ENCODE measurements at places on chromosomes 6 and 20.

GRCh38 chr20:63579017-63579694, 5.1 kb upstream of the HELZ2 start:
- DNase-seq, result no peak

- DNase-seq, result peak; percentile 44
These were observed 38.4 kb upstream of the EYA4 start for GRCh38 chr6:133202610-133203343.

- DNase-seq, result no peak
These were observed 115.0 kb downstream of the TAF4 start for GRCh38 chr20:61950641-61951071.

GRCh38 chr20:35042268-35042667, 50.3 kb downstream of the TRPC4AP start:
- DNase-seq, result no peak

- no peak for DNase-seq
These were observed 78.4 kb downstream of the GFRAL start for GRCh38 chr6:55405474-55406235.

- DNase-seq, result no peak
These were observed 426.0 kb downstream of the ADGRB3 start for GRCh38 chr6:69061066-69061465.

- DNase-seq, result no peak
These were observed 722.4 kb downstream of the GRIK2 start for GRCh38 chr6:102115911-102116310.

DNA sequence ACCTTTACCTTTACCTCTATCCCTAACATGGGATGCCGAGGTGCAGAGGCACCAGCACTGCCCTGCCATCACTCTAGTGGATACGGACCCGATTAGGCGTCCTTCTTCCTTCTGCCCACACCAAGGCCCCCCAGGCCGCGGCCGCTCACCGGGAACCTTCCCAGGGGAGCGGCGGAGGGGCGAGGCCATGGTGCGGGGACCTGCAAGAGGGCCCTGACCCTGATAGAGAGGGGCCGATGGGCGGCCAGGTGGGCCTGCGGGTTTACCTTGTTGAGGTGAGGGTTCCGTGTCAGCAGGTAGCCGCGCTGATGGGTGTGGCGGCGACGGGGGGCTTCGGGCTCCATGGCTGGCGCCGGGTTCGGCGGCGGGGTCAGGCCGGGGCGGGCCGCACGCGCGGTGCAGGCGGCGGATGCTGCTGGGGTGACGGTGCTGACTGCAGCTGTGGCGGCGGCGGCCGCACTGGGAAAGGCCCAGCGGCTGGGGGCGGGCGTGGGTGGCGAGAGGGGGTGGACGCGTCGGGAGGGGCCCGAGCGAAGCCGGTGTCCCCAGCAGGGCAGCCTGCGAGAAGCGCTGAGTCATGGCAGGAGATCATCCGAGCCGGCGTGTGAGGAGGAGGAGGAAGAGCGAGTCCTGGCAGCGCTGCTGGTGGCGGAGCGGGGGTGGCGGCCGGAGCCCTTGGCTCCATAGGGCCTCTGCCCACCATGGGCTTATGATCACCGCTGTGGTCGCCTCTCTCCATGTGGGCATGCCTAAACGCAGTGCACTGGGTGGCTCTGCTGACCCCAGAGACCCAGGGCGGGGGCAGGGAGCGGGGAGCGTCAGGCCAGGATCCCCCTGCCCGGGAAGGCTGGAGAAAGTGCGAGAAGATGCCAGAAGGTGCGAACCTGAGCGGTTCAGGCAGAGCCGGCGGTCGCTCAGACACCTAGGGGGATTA, at the start of gene ME1:
ME1 (minus strand) TSS at position 441 of the 934 bp plus-strand sequence; CDS start at position 344, 97 bp downstream.
- peak; percentile 62 for DNase-seq

GRCh38 chr20:44221368-44221954, 10.9 kb upstream of the OSER1 start:
- no peak for DNase-seq

- DNase-seq, result no peak
These were observed 32.5 kb downstream of the HLA-DPB1 start for GRCh38 chr6:33108307-33108706.

DNA sequence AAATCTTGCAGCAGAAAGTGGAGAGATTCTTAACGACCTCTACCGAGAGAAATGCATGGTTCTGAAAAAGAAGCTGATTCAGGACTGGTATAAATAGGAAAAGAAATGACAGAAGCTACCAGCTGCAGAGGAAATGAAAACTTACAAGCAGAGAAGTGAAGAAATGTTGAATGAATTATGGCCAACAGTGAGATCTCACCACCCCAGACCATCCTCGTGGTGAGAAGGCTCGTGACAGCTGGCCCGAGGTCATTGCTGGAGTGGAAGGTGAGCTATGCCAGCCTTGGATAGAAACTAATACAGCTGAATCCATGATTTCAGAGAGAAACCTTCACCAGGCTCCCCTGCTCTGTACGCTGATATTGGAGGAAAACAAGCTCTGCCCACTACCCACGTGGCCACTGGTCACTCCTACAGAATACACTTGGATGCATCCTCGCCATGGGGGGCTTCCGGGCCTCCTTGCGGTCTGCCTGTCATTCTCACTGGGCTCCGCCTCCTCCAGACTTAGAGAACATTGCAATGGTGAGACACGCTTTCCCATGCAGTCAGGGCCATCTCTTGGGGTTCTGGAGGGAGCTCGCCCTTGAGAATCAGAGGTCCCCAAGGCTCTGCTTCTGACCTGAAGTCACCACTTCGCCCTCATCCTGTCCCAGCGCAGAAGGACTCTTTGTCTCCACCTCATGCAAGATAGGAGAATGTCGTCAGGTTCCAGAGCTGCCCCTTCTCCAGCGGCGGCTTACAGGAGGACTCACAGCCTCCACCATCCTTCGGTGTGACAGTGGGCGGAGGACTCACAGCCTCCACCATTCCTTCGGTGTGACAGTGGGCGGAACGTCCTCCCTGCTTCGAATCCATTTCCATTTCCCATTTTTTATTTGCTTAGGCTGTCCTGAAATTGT, 10.6 kb upstream of the TUBB2B start:
- peak; percentile 91 for DNase-seq

DNA sequence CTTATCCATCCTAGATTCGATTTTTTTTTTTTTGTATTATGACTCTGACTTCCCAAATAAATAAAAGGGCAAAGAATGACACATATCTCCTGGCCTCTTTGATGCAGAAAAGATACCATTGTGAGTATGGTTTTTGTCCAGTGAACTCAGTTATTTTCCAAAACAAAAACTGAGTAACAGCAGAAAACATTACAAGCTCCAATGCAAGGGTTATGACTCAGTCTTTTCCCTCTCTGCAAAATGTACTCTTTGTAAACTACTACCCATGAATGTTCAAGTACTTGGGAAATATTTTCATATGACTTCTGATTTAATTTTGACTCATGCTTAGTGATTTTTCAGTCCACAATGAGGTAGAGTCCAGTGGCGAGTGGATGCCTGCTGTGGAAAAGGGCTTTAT, 355.3 kb downstream of the RNF144B start:
- DNase-seq, result peak; percentile 8

- DNase-seq, result no peak
These were observed 19.5 kb downstream of the ADNP start for GRCh38 chr20:50911716-50912115.

DNA sequence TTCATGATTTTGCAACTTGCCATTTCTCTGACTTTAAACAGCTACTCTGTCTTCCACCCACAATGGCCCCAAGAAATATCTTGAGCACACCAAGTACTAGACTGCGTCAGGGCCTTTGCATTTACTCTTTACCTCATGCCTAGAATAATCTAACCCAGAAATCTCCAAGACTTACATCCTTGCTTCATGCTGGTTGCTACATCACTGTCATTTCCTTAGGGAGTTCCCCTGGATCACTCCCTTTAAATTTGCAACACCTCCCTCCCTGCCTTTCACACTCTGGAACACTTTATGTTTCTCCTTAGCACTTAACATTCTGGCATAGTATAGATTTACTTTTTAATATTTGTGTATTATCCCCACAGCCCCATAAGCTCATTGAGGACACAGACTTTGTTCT, 4.9 kb upstream of the ELOVL5 start:
- DNase-seq, result no peak

- peak; percentile 69 for DNase-seq
These were observed 39.2 kb downstream of the DYNLT1 start for GRCh38 chr6:158605266-158605878.

DNA sequence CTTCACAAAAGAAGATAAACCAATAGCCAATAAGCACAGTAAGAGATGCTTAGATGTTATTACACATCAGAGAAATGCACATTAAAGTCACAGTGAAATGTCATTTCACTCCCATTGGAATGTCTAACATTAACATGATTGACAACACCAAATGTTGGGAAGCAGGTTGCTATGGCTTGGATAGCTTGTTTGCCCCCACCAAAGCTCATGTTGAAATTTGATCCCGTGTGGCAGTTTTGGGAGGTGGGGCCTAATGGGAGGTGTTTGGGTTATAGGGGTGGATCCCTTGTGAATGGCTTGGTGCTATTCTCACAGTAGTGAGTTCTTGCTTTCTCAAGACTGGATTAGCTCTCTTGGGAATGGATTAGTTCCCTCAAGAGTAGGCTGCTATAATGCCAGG, 44.8 kb downstream of the MRAP2 start:
- peak; percentile 63 for DNase-seq

GRCh38 chr6:132005178-132005577, 54.0 kb upstream of the CCN2 start:
- no peak for DNase-seq

- DNase-seq, result no peak
These were observed 1040.7 kb upstream of the ADGRB3 start for GRCh38 chr6:67594366-67594765.

- DNase-seq, result no peak
These were observed 1.7 kb downstream of the FKBP5 start for GRCh38 chr6:35686873-35687555.

DNA sequence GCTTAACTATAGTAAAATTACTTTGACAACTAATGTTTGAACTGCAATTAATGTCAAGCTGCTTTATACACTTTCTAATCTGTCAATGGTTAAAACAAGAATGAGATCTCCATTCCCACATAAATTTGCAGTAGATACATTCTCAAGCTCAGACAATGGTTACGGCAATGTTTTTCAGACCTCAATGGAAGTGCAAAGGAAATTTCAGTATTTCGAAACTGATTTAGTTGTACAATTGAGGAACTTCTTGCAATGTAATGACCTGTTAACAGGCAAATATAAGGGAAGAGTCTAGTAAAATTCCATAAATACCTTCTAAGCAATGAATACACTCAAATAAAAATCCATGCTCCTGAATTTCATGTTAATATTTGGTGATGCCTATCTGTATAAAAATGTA, 94.7 kb downstream of the ADTRP start:
- no peak for DNase-seq

- no peak for DNase-seq
These were observed 219.0 kb downstream of the CDC5L start for GRCh38 chr6:44606504-44606903.

- no peak for DNase-seq
These were observed 16.7 kb upstream of the SLC4A11 start for GRCh38 chr20:3255728-3256127.

DNA sequence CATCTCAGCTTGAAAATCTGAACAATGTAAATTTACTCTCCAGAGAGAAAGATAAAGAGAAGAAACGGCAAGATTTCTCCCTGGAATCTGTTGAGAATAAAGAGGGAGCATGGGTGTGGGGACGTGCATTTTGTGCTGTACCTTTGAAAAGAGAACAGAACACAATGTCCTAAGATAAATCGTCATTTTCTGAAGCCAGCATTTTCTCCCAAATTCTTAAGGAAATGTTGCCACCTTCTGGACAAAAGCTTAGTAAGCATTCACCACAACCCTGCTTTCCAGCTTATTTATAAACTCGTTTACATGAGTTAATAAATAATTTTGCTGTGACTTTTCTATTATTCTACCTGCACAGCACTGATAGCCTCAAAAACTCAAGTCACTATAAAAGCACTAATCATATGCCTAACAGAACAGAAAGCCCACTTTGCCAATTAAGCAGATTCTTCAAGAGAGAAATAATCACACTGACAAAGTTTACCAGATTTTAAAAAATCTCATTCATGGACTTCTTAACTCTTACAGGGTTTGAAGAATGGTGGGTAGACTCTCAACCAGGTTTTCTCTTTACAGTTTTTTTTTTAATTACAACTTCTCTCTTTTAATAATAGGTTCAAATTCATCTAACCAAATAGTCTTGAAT, 155.8 kb downstream of the MBOAT1 start:
- peak; percentile 41 for DNase-seq

GRCh38 chr6:44028789-44029310, 98.4 kb downstream of the MRPL14 start:
- peak; percentile 73 for DNase-seq

- peak; percentile 43 for DNase-seq
These were observed 84.7 kb upstream of the ADGRF1 start for GRCh38 chr6:47126647-47127391.

- no peak for DNase-seq
These were observed 24.7 kb upstream of the BHLHE23 start for GRCh38 chr20:63031251-63032014.

GRCh38 chr6:3747100-3747737, 4.3 kb downstream of the PXDC1 start:
- no peak for DNase-seq

GRCh38 chr20:58286729-58287128, 22.8 kb upstream of the RAB22A start:
- no peak for DNase-seq

GRCh38 chr6:149147195-149147594, 170.3 kb upstream of the TAB2 start:
- no peak for DNase-seq

DNA sequence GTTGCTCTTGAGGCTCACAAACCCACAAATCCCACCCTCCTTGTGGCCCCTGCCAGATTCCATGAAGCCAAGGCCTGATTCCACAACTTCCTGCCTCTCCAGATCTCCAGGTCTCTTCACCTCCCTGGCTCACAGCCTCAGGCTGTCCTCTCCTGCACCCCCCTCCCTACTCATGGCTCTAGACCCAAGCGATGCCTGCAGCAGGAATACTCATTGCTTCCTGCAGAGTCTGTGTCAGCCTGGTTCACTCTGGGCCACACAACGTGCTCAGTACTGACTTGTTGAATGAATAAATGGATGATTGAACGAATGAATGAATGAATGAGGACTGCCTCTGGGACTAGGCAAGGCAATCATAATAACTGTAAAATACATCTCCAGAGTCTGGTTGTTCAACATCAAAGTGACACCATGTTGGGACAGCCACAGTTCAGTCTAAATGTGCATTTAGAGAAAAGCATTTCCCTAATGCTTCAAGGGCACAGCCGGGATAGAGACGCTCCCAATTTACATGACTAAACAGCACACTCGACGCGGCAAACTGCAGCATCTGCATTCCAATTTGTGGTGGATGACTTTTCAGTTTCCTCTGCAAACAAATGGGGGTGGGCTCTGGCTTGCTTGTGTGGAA, 139.9 kb downstream of the GRM4 start:
- DNase-seq, result no peak

DNA sequence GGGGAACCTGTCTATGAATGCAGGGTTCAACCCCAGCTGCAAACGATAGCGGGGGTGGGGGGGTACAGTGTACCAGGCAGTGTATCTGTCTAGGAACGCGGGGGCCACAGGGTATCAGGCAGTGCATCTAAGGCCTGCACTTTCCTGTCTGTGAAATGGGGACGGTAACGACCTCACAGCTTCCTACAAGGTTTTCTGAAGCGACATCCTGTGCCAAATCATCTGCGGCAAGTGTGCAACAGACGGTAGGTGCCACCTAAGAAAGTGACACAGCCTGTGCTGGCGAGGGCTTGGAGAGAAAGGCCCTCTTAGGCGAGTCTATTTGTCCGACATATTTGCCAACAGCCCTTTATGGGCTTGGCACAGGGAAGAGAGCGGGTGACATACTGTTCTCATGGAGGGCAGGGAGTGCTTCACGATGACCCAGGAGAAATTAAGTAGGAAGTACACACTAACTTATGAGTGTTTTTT, 3.8 kb downstream of the DIDO1 start:
- no peak for DNase-seq

GRCh38 chr6:168704678-168705077, 263.7 kb downstream of the SMOC2 start:
- no peak for DNase-seq
